ENCODE measurements at places on chromosomes 11 and 22. TPM values are rescaled to one million over a fixed set of nuclear protein-coding genes. Genes with fewer than 3 reads are reported as not detected.
A peak's percentile ranks its signal among the peaks of the same experiment; 100 is the strongest.

GRCh38 chr22:45629469-45630089, 42.1 kb upstream of the ATXN10 start:
- no peak overlapping the region for H3K4me3 ChIP-seq
- H3K27me3 ChIP-seq: peaks cover 79% of the 10 kb centered on the region
- H3K27ac ChIP-seq: no peak overlapping the region

- H3K4me1 ChIP-seq: no peaks in the 10 kb centered on the region
- H3K36me3 ChIP-seq: no peaks in the 10 kb centered on the region
- H3K4me3 ChIP-seq: no peak overlapping the region
These were observed 680.9 kb upstream of the ANO5 start for GRCh38 chr11:21511835-21512440.

Gene CLMP
- total RNA-seq: 4.6 TPM

DNA sequence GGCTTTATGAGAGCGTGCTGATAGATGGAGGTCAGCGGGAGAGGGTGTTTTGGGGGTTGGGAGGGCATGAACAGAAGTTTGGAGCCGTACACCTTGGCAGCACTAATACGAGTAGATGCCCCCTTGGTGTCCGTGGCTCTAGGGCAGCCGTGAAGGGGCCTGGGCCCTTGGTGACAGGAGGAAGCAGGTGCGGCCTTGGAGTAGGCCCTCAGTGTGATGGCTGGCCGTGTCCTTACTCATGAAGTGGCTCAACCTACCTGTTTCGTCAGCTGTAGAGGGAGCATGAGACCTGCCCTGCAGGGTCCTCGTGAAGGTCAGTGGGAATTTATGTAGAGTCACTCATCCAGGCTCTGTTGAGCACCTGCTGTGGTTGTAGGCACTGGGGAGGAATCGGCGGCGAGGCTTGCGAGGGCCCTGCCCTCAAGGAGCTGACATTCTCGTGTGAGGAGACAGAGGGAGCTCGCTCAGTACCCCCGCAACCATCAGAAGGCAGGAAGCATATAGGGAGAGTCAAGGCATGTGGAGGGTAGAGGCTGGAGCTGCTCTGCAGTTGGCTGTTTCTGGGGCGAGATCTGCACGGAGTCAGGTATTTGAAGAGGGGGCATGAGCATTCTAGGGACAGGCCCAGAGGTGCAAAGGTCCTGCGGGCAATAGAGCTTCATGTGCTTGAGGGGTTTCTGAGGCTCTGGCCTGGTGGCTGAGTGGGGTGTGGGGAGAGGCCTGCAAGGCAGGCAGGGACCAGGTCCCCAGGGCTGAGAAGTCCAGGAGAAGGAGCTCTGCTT, 39.6 kb downstream of the TBC1D22A start:
- H3K36me3 ChIP-seq: peaks cover 48% of the 10 kb centered on the region
- no peak for DNase-seq
- H3K4me3 ChIP-seq: no peak overlapping the region
- H3K4me1 ChIP-seq: peaks cover 14% of the 10 kb centered on the region
- no peak overlapping the region for H3K27ac ChIP-seq
- H3K27me3 ChIP-seq: no peaks in the 10 kb centered on the region

DNA sequence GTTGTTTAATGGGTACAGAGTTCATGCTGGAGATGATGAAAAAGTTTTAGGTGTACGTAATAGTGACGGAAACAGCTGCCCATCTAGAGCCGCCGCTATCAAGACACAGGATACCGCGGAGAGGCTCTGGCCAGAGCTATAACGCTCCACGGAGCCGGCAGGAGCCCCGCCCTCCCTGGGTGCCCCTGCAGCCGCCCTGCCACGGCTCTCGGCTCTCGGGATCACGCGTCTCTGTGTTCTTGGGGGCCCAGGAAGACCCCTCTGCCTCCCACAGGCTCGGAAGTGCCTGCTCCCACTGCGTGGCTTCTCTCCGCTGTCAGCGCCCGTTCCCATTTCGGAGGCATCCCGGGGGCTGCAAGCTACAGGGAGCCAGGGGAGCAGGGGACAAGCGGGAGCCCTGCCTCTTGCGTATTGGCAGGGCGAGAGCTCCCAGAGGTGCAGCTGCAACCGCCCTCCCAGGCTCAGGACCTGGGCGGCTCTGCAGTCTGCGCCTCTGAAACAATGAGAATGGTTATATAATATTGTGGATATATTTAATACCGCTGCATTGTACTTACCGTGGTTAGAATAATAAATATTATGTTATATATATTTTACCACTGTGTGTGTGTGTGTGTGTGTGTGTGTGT, 13.7 kb downstream of the GLYATL2 start:
- peaks cover 5% of the 10 kb centered on the region for H3K27me3 ChIP-seq
- H3K36me3 ChIP-seq: no peaks in the 10 kb centered on the region
- no peaks in the 10 kb centered on the region for H3K4me1 ChIP-seq
- no peak for DNase-seq
- H3K4me3 ChIP-seq: no peak overlapping the region
- H3K27ac ChIP-seq: no peak overlapping the region

GRCh38 chr11:45857961-45858474, 10.7 kb downstream of the CRY2 start:
- peaks cover 70% of the 10 kb centered on the region for H3K36me3 ChIP-seq
- DNase-seq: peak; percentile 74
- no peak overlapping the region for H3K4me3 ChIP-seq
- peaks cover 76% of the 10 kb centered on the region for H3K4me1 ChIP-seq

GRCh38 chr11:45209891-45210699, 63.7 kb downstream of the PRDM11 start:
- peak; percentile 84 for DNase-seq
- H3K4me3 ChIP-seq: no peak overlapping the region
- no peaks in the 10 kb centered on the region for H3K27me3 ChIP-seq
- peaks cover 27% of the 10 kb centered on the region for H3K36me3 ChIP-seq
- H3K27ac ChIP-seq: peak overlapping the region; percentile 64
- peaks cover 33% of the 10 kb centered on the region for H3K4me1 ChIP-seq
